Activated CD4-positive, alpha-beta T cell treated with anti-CD3 and anti-CD28 coated beads for 36 hours (primary cell): ENCODE measurements at places on chromosomes 3 and 15. TPM values are rescaled to one million over a fixed set of nuclear protein-coding genes. Genes with fewer than 3 reads are reported as not detected.

- DNase-seq = no peak
- no peak overlapping the region for H3K4me3 ChIP-seq
- no peak overlapping the region for H3K27ac ChIP-seq
- no peaks in the 10 kb centered on the region for H3K36me3 ChIP-seq
Measured at GRCh38 chr15:92224843-92225242, 168.8 kb upstream of the ST8SIA2 start.

- no peak for DNase-seq
- H3K4me3 ChIP-seq = no peak overlapping the region
- H3K27me3 ChIP-seq = no peaks in the 10 kb centered on the region
- H3K27ac ChIP-seq = no peak overlapping the region
- H3K4me1 ChIP-seq = no peaks in the 10 kb centered on the region
Measured at GRCh38 chr3:151918253-151919029, 45.0 kb downstream of the SUCNR1 start.

- H3K27me3 ChIP-seq = no peaks in the 10 kb centered on the region
- no peak overlapping the region for H3K4me3 ChIP-seq
- H3K36me3 ChIP-seq = no peaks in the 10 kb centered on the region
Measured at GRCh38 chr3:164468055-164468454, 610.2 kb downstream of the SI start.

DNA sequence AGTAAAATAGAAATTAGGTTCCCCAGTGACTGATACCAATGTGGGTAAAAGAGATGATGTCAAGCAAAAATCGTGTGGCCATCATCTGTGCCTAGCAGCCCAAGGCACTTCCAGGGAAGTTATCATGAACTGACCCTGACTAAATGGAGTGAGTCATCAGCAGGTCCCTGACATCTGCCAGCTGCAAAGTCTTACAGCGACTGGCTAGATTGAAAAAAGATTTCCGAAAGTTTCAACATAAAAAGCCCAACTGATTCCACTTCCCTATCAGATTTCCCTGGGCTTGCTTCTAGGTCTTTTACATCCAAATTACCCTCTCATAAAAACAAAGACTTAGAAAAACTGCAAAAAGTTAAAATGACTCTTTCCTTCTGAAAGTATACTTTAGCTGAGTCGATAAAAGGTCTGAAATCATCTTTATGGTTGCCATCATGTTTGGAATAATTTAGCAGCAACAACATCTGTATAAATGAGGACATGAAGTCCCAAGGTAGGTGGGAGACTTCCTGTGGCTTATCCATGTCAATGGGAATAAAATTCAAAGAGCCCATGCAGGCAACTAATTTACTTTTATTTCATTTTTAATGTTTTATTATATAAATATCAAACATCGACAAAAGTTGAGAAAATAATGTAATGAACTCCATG lies 342.8 kb downstream of the ERC2 start:
- DNase-seq = no peak
- peaks cover 12% of the 10 kb centered on the region for H3K27me3 ChIP-seq
- H3K4me1 ChIP-seq = no peaks in the 10 kb centered on the region
- no peak overlapping the region for H3K4me3 ChIP-seq
- no peak overlapping the region for H3K27ac ChIP-seq

- H3K36me3 ChIP-seq = peaks cover 50% of the 10 kb centered on the region
- no peaks in the 10 kb centered on the region for H3K27me3 ChIP-seq
- H3K27ac ChIP-seq = no peak overlapping the region
- no peaks in the 10 kb centered on the region for H3K4me1 ChIP-seq
Measured at GRCh38 chr3:33678073-33678472, 40.0 kb downstream of the CLASP2 start.

KBTBD12 gene
- total RNA-seq = not detected

SHC4 gene
- 1.4 TPM for total RNA-seq

- H3K4me3 ChIP-seq = peak overlapping the region; percentile 12
- H3K4me1 ChIP-seq = peaks cover 38% of the 10 kb centered on the region
- no peaks in the 10 kb centered on the region for H3K27me3 ChIP-seq
Measured at GRCh38 chr15:79978655-79979514, 7.9 kb upstream of the BCL2A1 start.

KATNBL1 gene
- total RNA-seq = 47.5 TPM

GRCh38 chr3:14369675-14370669 lies 32.4 kb upstream of the SLC6A6 start:
- peaks cover 1% of the 10 kb centered on the region for H3K27me3 ChIP-seq
- no peaks in the 10 kb centered on the region for H3K36me3 ChIP-seq
- no peak overlapping the region for H3K27ac ChIP-seq
- no peak overlapping the region for H3K4me3 ChIP-seq
- no peaks in the 10 kb centered on the region for H3K4me1 ChIP-seq
- DNase-seq = no peak

GRCh38 chr3:58628823-58629562 lies 37.6 kb downstream of the FAM3D start:
- H3K27ac ChIP-seq = no peak overlapping the region
- peaks cover 5% of the 10 kb centered on the region for H3K27me3 ChIP-seq
- DNase-seq = no peak
- no peak overlapping the region for H3K4me3 ChIP-seq

DNA sequence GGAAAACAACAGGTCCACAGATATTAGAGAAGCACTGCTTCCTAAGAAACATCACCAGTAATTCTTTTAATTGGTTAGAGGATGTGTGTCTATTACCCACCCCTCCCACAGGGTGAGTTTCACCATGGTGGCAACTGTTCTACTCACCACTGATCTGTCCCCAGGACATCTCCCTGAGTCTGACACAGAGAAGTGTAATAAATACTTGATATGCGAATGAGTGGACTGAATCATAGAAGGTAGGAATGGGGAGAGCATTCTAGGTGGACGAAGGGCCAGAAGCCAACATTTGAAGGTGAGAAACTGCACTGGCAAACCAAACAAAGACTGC lies 452.7 kb upstream of the PROK2 start:
- no peak overlapping the region for H3K27ac ChIP-seq
- DNase-seq = no peak
- no peaks in the 10 kb centered on the region for H3K36me3 ChIP-seq
- no peak overlapping the region for H3K4me3 ChIP-seq

CA12 gene
- total RNA-seq = 0.46 TPM

- H3K4me3 ChIP-seq = peak overlapping the region; percentile 87
- peak overlapping the region; percentile 42 for H3K27ac ChIP-seq
- DNase-seq = peak; percentile 16
- H3K4me1 ChIP-seq = peaks cover 36% of the 10 kb centered on the region
Measured at GRCh38 chr15:76903251-76903681, 1.9 kb downstream of the SCAPER start.

GRCh38 chr3:109023656-109024254 lies 70.1 kb upstream of the GUCA1C start:
- H3K36me3 ChIP-seq = no peaks in the 10 kb centered on the region
- no peak overlapping the region for H3K4me3 ChIP-seq
- H3K27me3 ChIP-seq = peaks cover 4% of the 10 kb centered on the region
- no peak overlapping the region for H3K27ac ChIP-seq
- H3K4me1 ChIP-seq = no peaks in the 10 kb centered on the region
- peak; percentile 63 for DNase-seq

DNA sequence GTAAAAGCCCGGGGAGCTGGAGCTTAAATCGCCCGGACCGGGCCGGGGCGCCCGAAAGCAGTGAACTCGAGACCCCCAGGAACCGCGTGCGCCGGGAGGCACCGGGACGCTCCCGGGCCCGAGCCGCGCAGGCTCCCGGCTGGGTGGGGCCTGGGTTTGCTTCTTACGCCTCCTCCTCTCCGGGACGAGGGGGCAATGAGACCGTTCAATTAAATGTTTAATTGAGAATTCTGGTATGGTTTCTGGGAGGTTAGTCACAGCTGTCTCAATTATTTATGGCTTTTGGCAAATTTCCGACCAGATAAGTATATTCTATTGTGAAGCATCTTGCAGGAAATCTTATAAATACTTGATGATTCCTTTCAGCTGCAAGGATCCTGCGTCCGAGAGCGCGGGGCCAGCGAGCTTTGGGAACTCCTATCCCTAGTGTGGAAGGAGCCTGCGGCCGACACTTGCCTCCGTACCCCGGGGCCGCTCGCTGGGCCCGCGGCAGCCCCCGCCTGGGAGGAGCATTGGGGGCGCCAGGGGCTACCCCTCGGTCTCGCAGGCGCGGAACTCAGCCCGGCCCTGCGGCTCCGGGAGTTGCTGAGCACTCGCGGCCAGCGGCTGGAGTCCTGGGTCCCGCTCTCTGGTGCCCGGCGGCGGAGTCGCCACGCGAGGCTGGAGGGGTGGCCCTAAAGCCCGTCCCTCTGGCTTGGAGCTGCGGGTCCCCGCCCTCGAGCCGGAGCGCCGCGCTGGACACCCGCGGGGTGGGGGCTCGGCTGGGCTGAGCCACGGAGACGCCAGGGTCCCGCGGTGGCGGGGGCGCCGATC lies 10.3 kb downstream of the ISL2 start:
- H3K27ac ChIP-seq = no peak overlapping the region
- H3K27me3 ChIP-seq = peaks cover 43% of the 10 kb centered on the region
- H3K4me3 ChIP-seq = no peak overlapping the region
- DNase-seq = peak; percentile 11
- peaks cover 12% of the 10 kb centered on the region for H3K4me1 ChIP-seq

GCSAM gene
- total RNA-seq = 9.3 TPM

GRCh38 chr15:28085489-28086174 lies 13.5 kb downstream of the OCA2 start:
- H3K36me3 ChIP-seq = peaks cover 8% of the 10 kb centered on the region
- peaks cover 41% of the 10 kb centered on the region for H3K27me3 ChIP-seq
- no peak overlapping the region for H3K27ac ChIP-seq
- peaks cover 4% of the 10 kb centered on the region for H3K4me1 ChIP-seq

DNA sequence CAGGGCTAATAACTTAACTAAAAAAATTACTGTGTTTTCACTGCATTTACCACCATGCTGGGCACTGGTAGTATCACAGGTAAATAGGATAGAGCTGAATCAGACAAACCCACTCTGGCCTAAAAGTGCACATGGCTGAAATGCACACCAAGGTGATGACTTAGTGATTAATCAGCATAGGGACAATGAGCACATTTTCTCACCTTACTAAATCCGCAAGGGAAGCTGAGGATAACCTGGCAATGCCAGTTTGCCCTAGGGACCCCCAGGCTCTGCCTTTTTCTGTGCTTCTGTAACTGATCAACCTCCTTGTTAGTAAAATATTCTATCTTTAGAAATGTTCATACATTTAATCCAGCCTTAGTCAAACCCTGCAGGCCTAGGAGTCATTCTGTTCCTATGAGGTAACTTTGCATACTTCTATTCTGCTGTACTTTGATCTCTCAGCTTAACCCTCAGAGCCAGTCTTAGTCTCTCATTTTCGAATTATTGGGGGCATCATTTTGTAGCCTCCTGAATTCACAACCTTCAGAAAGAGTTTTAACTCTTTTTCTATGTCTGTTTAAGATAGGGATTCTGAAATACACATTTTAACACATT lies 562.9 kb upstream of the KCNMB2 start:
- H3K4me3 ChIP-seq = no peak overlapping the region
- no peaks in the 10 kb centered on the region for H3K27me3 ChIP-seq
- no peaks in the 10 kb centered on the region for H3K36me3 ChIP-seq
- no peak for DNase-seq
- H3K4me1 ChIP-seq = no peaks in the 10 kb centered on the region
- H3K27ac ChIP-seq = no peak overlapping the region

- H3K4me3 ChIP-seq = no peak overlapping the region
- peaks cover 3% of the 10 kb centered on the region for H3K27me3 ChIP-seq
- H3K36me3 ChIP-seq = no peaks in the 10 kb centered on the region
- peaks cover 6% of the 10 kb centered on the region for H3K4me1 ChIP-seq
Measured at GRCh38 chr15:48861813-48862431, 16.0 kb upstream of the EID1 start.

- peaks cover 3% of the 10 kb centered on the region for H3K36me3 ChIP-seq
- no peak overlapping the region for H3K27ac ChIP-seq
- no peak for DNase-seq
- peaks cover 13% of the 10 kb centered on the region for H3K4me1 ChIP-seq
- no peaks in the 10 kb centered on the region for H3K27me3 ChIP-seq
Measured at GRCh38 chr15:72078887-72079286, 39.1 kb downstream of the MYO9A start.

DNA sequence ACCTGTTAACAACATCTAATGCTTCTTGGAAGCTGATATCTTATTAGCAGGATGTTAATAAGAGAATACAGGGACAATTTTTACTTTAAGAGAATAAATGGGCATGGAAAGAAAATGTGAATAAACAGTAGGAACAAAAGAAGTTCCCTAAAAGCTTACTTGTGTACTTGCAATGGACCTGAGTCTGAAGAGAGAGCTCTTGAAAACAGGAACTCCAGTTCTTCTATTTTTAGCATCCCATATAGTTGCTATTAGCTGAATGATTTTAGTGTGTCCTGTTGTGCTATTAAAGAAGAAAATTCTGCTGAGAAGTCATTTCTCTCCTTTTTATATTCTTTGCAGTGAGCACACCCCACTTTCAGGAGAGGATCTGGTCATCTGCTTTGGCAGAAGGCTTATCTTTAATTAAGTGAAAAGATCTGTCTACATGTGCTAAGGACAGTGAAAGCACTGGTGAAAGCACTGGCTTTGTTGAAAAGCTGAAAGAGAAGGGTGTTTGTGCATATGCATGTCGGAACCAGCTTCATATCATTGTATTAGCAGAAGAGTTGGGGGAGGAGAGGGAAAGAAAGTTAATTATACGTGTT lies 1.4 kb upstream of the ST3GAL6 start:
- DNase-seq = no peak
- H3K27me3 ChIP-seq = peaks cover 12% of the 10 kb centered on the region
- H3K4me1 ChIP-seq = no peaks in the 10 kb centered on the region
- H3K4me3 ChIP-seq = no peak overlapping the region
- H3K36me3 ChIP-seq = no peaks in the 10 kb centered on the region
- no peak overlapping the region for H3K27ac ChIP-seq

PPM1L gene
- total RNA-seq = 1.8 TPM

DNA sequence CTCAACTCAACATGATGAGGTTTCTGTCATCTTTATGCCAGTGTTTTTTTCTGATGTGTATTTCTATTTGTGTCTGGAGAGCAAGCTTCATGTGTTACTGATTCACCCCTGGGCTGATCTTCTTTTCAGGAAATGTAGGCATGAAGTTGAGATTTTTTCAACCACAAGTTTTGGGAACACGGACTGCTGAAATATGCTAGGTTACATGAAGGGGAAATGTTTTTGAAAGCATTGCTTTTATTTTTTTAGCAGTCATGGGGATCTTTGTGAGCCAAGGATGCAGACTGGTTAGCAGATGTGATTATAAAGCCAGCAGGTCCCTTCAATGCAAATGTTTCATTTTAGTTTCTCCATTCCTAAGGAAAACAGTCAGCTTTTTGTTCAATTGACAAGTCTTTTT lies 219.3 kb upstream of the COL8A1 start:
- H3K36me3 ChIP-seq = no peaks in the 10 kb centered on the region
- no peak overlapping the region for H3K4me3 ChIP-seq
- H3K27ac ChIP-seq = no peak overlapping the region
- H3K27me3 ChIP-seq = no peaks in the 10 kb centered on the region
- no peaks in the 10 kb centered on the region for H3K4me1 ChIP-seq

DNA sequence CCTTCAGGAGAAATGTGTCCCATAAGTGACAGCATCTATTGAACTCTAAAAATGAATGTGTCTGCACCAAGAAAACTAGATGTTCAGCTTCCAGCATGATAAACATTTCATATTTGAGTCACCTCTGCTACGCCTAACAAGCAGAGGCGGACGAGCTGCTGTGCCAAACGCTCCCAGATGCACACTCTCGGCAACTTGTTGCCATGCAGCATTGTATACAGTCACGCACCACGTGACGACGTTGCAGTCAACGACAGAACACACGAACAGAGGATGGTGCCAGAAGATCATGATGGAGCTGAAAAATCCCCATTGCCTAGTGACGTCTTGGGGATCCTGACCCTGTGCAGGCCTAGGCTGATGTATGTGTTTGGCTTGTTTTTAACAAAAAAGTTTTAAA lies 137.5 kb downstream of the XXYLT1 start:
- no peaks in the 10 kb centered on the region for H3K36me3 ChIP-seq
- DNase-seq = peak; percentile 80
- peaks cover 34% of the 10 kb centered on the region for H3K4me1 ChIP-seq
- H3K27me3 ChIP-seq = no peaks in the 10 kb centered on the region
- peak overlapping the region; percentile 48 for H3K27ac ChIP-seq

- no peaks in the 10 kb centered on the region for H3K4me1 ChIP-seq
- no peak overlapping the region for H3K27ac ChIP-seq
- no peaks in the 10 kb centered on the region for H3K36me3 ChIP-seq
- peaks cover 4% of the 10 kb centered on the region for H3K27me3 ChIP-seq
Measured at GRCh38 chr15:62912282-62912681, 130.3 kb upstream of the TPM1 start.
